ENCODE measurements at places on chromosomes 11 and 22. TPM values are rescaled to one million over a fixed set of nuclear protein-coding genes. Genes with fewer than 3 reads are reported as not detected.

KCNJ4 gene
- 0.27 TPM for total RNA-seq

DNA sequence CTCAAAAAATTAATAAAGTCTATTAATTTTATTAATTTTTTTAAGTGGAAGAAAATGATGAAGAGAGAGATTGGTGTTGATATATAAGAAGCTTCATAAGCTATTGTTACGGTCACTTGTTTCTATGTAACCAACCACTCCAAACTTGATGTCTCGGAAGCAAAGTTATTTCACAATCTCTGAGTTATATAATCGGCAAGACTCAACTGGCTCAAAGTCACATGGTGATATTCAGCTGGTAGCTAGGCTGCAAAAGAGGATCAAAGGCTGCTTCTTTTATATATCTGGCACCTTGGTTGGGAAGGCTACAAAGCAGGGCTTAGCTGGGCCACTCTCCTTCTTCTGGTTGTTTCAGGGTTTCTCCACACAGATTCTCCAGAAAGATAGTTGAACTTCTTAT lies 245.1 kb upstream of the ARHGAP42 start:
- DNase-seq: no peak
- no peaks in the 10 kb centered on the region for H3K36me3 ChIP-seq
- H3K27ac ChIP-seq: no peak overlapping the region
- H3K4me1 ChIP-seq: no peaks in the 10 kb centered on the region
- H3K27me3 ChIP-seq: no peaks in the 10 kb centered on the region

- H3K4me1 ChIP-seq: peaks cover 37% of the 10 kb centered on the region
- no peak for DNase-seq
- no peak overlapping the region for H3K4me3 ChIP-seq
- H3K36me3 ChIP-seq: peaks cover 22% of the 10 kb centered on the region
Measured at GRCh38 chr11:125335106-125335505, 161.0 kb downstream of the FEZ1 start.

DNA sequence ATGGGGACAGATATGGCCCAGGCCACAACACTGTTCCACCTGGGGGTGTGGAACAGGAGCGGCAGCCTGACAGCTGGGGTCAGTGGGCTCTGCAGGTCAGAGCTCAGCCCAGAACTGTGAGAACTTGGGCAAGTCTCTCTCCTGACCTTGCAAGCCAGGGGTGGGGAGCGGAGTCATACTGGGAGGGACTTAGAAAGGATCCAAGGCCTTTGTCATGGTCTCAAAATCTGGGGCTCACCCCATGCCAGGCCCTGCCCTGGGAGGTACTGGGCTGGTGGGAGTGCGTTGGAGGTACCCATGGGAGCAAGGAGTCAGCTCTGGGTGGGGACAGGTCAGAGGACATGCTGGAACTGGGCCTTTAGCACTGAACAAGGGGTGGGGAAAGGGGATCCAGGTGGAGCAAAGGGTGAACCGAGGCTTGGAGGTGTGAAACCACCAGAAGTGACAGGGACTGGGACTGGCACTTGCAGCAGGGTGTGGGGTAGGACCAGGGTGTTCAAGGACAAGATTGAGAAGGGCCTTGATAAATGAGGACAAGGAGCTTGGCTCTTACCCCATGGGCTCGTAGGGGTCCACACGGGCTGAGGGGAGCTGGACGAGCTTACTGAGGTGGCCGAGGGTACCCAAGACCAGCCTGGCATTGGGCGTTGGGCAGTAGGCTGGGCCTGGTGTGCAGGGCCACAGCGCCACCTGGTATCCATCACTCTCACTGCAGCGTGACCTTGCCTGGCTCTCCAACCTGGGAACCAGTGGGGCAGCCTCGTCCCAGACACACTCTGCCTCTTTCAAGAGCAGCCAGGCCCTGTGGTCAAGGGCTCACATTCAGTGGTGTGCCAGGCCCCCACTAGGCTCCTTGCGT lies 7.4 kb upstream of the PMM1 start:
- no peak overlapping the region for H3K4me3 ChIP-seq
- peaks cover 7% of the 10 kb centered on the region for H3K36me3 ChIP-seq
- peak; percentile 88 for DNase-seq
- H3K27me3 ChIP-seq: no peaks in the 10 kb centered on the region

All from chondrocyte (in vitro differentiated cells).